ENCODE measurements at places on chromosomes 5 and 9.

DNA sequence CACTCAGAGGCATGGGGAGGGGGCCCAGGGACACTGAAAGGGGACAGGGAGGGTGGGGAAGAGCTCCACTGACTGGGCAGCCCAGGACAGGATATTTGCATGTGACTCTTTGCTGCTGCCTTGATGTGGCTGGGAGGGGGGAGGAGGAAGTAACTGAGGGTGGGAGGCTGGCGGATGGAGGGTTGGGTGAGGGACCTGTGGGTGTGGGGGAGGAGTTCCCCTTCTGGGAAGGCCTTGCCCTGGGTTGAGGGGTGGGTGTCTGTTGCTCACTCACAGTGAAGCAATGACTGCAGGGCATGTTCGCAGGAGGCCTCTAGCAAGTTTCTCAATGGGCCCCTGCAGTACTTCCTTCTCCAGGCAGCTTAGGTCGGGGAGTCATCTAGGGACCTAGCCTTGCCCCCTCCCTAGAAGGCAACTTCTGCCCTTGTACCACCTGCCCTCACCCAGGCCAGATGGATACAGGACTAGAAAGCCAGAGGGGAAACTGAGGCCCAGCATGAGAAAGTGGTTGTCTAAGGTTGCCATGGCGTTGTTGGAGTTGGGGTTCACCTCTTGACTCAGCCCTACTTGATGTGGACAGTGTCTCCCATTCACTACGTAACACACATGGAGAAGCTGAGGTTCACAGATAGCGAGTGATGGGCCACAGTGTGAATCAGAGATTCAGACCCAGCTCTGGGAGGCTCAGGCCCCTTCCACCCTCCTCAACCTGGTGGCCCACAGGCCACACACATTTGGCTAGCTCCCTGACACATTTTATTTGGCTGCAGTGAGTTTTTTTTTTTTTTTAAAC, 3.0 kb downstream of the GRK6 start:
- DNase-seq, result no peak

DNA sequence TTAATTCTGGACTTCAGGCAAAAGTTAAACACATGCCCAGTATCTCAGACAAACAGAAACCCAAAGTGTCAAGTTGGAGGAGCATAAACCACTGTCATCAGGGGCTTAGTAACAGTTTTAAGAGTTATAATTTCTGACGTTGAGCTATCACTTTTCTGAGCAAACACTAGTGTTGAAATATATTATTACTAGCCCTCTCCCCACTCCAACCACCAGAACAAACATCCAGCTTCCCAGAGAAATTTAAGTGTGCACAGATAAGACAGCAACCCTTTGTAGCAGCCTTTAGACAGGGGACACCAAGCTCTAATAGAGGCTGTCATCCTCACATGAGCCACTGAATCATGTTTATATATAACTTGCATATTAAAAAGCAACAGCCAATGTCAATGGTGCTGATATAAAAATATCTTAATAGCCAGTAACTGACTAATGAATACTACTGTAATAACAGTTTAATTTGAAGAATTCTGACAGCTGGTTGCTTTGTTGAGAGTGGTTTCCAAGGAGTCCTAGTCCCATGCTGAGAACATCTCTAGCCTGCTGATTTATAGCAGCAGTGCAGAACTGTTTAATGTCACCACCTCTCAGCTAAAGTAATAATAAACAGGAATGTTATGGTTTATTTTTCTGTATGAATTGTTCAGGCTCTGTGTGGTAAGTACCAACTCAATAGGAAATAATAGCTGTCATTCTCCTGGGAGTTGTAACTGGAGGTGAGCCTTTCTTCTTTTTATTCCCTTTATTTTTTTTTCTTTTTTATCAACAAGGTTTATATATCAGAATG, 528.7 kb upstream of the ZNF608 start:
- no peak for DNase-seq

DNA sequence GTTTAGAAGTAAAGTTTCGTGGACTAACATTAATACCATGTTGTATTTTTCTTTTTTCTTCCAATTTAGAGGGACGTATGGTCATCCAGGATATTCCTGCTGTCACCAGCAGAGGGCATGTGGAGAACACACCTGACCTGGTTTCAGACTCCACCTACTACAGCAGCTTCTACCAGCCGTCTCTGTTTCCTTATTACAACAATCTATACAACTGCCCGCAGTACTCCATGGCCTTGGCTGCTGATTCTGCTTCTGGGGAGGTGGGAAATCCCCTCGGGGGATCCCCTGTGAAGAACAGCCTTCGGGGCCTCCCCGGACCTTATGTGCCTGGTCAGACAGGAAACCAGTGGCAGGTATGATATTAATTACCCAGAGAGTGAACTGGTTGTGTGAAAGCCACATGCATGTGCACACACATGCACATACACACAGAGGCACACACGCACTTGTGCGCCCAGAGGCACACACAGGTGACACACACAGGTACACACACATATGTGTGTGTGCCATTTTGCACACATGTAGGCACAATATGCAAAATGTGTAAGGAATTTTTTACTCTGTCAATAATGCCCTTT, 52.4 kb downstream of the DMRT1 start:
- DNase-seq, result peak; percentile 43

- DNase-seq, result peak; percentile 51
These were observed 516.3 kb upstream of the ZNF608 start for GRCh38 chr5:125262782-125263181.

DNA sequence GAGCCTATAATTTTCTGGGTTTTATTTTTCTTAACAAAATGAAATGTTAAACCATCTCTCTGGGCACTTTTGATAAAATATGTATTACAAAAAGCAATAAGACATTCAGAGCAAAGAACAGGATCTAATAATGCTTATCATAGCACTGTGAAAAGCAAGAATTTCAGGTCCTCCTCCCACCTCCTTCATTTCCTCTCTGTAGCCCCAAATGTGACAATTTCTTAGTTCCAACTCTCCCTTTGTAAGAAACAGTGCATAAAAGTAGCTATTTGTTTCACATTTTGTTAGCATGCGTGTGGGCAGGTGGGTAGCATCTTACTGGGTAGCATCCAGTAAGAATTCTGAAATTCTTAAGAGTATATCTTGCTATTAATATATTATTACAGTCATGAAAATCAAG, 130.9 kb upstream of the RASA1 start:
- no peak for DNase-seq

DNA sequence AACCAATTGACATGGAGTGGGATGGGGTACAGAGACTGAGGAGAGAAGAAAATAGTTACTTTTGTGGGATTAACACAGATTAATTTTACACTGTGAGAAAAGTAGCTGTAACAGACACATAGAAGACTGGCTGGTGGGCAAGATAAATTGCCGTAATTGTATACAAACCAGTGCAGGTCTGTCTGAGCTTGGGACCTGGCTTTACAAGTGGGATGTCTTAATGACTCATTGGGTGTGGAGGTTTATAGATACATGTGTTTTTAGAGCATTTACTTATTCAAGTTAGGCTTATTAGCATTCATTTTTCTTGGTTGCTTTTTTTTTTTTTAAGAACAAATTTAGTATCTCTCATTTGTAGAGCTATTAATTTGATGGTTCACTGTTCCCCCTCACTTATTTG, 37.5 kb downstream of the SLC44A1 start:
- DNase-seq, result peak; percentile 23

- no peak for DNase-seq
These were observed 76.0 kb upstream of the TBCA start for GRCh38 chr5:77852068-77852513.

DNA sequence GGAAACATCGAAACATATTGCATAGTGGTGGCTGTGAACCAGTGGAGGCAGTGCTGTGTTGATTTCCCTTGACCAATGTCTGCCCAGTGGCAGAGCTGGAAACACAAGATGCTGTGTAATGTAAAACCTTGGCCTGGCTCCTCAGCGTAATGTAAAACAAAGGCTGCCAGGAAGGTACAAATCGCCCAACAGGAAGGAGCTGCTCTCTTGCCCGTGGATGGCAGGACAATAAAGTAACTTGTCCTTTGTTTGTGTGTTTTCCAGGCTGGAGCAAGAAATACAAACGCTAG, 143.4 kb downstream of the PALM2AKAP2 start:
- no peak for DNase-seq

DNA sequence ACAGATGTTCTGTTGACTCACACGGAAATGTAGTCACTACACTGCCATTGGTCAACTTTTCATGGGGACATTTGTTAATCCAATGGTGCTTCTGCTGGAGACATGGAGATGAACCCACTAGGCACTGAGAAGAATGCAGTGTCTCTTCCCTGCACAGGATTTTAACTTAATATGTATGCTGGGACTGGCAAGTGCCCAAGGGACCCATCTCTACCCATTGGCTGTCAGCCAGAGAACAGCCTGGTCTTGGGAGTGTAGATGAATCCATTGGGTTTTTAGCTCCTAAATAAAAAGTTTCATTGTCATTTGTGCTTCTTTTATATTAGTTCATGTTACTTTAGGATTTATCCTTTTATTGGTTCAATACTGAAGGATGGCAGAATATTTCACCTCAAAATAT, 195.8 kb upstream of the CDH6 start:
- DNase-seq, result no peak

GRCh38 chr5:17966640-17967402, 332.6 kb downstream of the TAF11L14 start:
- peak; percentile 7 for DNase-seq

- no peak for DNase-seq
These were observed 49.2 kb downstream of the CNTRL start for GRCh38 chr9:121123816-121124535.

GRCh38 chr5:105475401-105475800, 1912.8 kb upstream of the NUDT12 start:
- DNase-seq, result no peak

DNA sequence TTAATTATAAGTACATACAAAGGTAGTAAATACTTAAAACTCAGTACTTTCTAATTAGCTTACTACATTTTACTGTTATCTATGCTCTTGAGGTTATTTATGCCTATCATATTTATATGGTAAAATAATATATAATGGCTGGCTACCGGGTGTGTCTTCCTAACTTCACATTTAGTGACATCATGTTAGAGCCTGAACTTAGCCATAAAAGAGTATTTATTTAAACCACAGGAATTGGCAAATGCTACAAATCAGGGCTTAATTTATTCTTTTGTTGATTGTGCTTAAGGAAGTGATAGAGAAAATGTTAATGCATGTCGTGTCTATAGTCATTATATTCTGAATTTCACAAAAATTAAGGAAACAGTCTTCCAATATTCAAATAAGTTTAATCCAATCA, 73.1 kb downstream of the NDUFAF2 start:
- DNase-seq, result no peak

- no peak for DNase-seq
These were observed 1539.0 kb upstream of the NUDT12 start for GRCh38 chr5:105101577-105101976.

All from HT1080 (cell line).